ENCODE measurements at places on chromosomes 3 and 15.
A peak's percentile ranks its signal among the peaks of the same experiment; 100 is the strongest.

GRCh38 chr3:152284906-152285305 lies 16.2 kb downstream of the MBNL1 start:
- DNase-seq, result no peak

GRCh38 chr3:104887619-104888018 lies 479.1 kb upstream of the ALCAM start:
- DNase-seq, result no peak

DNA sequence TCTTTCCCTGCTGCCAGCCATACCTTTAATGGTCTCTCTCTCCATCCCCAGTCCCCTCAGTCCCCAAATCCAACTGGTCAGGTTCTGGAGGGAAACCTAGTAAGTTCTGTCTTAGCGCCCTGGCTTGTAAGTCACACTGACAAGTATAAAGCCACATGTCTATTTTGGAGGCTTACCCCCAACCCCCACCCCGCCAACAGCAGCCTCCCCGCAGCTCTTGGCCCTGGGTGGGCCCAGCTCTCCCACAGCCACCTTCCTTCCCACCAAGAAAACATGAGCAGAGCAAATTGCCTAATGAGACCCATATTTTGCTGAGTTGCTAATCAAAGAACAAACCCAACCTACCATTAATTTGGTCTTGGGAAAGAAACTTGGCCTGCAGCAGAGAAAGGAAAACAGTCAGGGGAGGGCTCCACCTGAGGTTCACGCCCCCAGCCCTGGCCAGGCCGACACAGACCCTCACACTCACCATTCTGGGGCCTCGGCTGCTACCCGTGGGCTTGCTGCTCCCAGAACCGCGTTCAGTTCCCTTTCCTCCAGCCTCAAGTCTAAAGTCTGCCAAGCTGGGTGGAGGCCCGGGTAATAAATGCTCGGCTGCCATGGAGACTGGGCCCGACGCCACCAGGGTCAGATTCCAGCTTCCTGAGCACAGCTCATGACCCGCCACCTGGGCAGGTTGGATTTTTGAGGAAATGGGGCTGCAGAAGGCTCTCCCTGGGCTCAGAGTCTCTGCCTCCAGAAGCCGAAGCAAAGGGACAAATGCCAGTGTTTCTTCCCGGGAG lies at the start of gene CALML4:
TSS of gene CALML4 (minus strand) at position 557 of the 782 bp plus-strand sequence. CDS start at position 472, 85 bp downstream.
- DNase-seq, result no peak

DNA sequence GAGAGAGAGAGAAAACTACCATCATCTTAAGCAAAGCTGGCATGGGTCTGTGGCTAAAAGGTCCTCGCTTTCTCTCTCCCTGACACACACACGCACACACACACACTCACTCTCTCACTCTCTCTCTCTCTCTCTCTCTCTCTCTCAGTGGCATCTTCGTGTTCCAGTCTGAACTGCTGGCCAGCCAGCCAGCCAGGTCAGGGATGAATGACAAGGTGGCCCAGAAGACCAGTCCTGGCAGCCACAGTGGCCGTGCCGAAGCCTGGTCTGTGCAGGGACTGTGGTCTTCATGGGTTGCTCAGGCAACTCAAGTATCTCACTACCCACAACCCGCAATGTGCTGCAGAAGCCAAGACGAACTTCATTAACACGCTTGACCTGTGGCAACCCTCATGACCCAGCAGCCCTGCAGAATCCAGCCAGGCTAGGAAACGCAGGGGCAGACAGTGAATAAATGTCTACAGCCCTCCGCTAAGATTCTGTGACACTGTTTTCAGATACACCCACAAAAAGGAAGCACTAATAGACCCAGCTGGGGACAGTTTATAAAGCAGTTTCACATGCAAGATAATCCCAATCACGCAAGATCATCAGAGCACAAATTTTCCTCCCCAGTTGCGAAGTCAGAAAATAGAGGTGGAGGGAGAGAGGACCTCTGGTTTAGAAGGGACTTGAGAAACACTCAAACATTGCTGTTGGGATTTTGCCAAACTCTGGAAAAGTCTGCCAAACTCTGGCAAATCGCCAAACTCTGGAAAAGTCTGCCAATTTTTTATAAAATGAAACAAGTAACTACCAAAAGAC lies 66.4 kb downstream of the XXYLT1 start:
- no peak for DNase-seq

DNA sequence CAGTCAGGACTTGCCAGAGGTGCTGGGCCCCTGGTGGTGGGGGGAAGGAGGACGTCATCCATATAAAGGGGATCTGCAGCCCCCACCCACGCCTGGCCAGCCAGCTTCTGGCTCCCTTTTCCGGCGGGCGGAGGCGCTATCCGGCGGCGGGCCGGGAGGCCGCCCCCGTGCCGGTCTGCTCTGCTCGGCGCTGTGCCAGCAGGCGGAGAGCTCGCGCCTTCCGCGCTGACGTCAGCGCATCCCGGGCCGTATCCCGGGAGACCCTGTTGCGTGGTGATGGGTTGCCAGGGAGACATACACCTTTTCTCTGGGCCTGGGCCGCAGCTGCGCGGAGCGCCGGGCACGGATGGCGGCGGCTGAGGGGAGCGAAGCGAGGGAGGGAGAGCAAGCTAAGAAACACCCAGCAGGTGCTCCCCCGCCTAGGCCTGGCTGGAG lies 1.1 kb downstream of the FAM131A start:
- DNase-seq, result no peak

DNA sequence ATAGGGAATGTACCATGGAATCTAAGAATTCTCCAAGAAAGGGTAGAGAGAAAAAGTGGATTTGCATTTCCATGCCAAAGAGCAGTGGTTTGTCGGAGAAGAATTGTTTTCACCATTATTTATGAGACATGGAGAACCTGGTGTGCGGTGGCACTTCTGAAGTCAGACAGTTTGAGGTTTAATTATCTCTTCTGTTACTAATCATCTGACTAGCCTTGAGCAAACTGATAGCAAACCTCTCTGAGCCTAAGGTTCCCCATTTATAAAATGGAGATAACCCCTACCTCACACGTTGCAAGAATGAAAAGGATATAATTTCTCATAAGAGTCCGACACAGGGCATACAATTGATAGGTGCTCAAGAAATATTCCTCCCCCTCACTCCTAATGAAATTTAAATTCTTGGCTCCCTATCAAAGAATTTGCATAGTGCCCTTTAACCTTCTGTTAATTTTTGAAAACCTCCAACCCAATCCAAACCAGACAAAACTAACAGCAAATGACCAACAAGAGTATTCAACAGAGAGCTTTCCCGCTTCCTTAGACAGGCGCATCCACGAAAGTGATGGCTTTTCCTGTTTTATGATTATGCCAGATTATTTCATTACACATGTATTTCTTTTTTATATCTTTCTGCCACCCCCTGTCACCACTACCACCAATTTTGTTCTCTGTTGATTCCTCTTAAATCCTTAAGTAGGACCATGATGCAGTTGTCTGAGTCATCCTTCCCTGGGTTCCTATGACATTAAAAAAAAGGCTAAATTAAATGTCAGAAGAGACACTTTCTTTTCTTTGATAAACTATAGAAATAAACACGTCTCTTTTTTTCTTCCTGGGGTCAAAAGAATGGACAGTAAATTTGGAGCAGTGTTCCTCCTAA lies 28.5 kb downstream of the TMEM212 start:
- no peak for DNase-seq

DNA sequence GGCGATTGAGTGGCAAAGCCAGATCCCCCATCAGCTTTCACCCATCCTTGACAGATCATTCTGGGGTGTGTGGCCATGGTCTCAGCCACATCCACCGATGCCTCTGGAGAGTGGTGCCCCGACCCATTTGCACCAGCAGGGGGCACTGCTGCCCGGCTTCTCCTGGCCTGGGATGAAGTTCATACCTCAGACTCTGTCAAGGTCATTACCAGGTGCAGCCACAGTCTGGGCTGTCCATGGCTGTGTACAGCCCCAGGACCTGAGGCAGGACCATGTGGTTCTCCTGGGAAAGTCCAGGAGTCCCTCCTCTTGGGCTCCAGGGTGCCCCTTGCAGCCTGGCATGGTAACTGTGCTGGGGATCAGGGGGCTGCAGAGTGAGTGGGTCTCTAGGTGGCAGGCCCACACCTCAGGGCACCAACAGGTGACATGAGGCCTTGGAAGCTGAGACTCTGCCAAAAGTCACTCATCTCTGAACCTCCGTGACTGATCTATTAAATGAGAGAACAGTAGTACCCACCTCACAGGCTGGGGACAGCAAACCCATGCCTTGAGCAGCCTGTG lies 67.2 kb downstream of the CACNA2D2 start:
- DNase-seq, result peak; percentile 65

DNA sequence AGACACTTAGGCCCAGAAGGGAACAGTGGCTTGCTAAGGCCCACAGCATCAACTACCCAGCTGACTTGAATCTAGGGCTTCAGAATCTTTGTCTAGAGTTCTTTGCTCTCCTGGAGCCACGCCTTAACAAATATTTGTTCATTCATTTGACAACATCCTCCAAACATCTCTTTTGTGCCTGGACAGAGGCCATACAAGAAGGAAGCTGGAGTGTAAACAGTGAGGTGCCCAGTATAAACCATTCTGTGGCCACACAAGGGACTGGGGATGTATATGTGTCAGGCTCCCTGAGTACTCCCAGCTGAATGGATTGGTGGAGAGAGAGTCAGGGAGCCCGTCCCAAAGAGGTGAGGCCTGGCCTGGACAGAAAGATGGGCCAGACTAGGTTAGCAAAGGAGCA lies 3.4 kb downstream of the CIB2 start:
- DNase-seq, result no peak

- DNase-seq, result no peak
Observed at GRCh38 chr3:175357758-175358157, 498.6 kb downstream of the NAALADL2 start.

DNA sequence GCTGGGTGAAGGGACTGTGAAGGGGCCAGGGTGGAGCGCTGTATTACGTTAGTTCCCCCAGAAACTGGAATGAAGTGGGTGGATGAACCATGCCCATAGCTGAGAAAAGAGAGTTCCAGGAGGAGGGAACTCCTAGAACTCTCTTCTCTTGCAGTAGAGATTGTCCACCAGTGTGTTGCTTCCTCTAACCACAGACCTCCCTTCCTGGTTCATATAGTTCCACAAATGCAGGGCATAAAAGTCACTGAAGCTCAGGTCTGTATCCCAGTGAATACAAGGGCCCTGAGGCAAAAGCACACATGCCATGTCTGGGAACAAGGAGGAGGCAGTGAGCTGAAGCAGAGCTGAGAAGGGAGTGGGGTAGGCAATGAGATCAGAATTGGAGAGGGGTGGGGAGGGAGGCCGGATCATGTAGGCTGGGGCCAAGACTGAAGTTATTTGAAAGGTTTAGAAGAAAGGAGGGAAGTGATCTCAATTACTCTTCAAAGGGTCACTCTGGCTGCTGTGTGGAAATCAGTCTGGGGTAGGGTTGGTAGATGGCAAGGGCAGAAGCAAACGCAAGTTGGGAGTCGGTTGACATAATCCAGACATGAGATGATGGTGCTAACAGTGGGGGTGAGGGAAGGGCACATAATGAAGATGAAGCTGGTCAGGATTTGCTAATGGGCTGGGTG lies 6.5 kb downstream of the A4GNT start:
- DNase-seq, result no peak

DNA sequence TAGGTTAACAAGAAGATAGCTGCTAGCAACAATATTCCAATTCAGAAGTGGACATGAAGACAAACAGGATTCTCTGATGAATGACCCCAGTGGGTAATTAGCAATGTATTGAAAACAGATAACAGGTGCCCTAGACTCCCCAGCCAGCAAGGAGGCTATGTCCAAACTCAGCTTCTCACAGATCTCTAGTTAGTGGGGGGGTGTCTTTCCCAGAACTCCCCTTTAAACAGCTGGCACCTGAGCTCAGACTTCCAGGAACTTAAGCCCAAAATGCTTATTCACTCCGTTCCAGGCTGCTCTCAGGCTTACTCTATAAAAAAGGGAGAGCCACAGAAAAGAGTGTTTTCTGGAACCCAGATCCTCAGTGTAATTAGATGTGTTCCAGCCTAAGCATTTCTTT lies 423.0 kb upstream of the THBS1 start:
- DNase-seq, result no peak

GRCh38 chr3:120726791-120727190 lies 15.5 kb downstream of the RABL3 start:
- DNase-seq, result no peak

DNA sequence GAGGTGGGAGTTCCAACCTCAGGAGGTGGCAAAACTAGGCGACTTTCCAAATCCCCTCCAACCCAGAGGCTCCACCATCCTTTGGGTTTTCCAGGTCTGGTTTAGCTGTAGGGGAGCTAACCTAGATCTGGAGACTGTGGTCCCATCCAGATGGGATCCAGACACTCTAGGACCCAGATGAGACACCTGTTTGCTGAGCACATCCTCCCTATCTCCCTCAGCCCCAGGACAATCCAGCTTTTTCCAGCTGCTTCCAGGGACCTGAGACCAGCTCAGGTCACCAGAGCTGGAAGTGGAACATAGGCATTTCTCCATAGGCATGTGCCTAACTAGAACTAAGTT lies 18.2 kb downstream of the CRTAP start:
- DNase-seq, result no peak

- DNase-seq, result no peak
Observed at GRCh38 chr3:146546366-146546965, 2.1 kb upstream of the PLSCR1 start.

- DNase-seq, result no peak
Observed at GRCh38 chr3:196320137-196320536, 2.1 kb upstream of the DYNLT2B start.

- no peak for DNase-seq
Observed at GRCh38 chr3:62260655-62261054, 112.7 kb downstream of the FEZF2 start.

- DNase-seq, result no peak
Observed at GRCh38 chr3:17182166-17182565, 297.4 kb downstream of the PLCL2 start.

- DNase-seq, result peak; percentile 63
Observed at GRCh38 chr15:82680200-82681102, 29.2 kb downstream of the AP3B2 start.

DNA sequence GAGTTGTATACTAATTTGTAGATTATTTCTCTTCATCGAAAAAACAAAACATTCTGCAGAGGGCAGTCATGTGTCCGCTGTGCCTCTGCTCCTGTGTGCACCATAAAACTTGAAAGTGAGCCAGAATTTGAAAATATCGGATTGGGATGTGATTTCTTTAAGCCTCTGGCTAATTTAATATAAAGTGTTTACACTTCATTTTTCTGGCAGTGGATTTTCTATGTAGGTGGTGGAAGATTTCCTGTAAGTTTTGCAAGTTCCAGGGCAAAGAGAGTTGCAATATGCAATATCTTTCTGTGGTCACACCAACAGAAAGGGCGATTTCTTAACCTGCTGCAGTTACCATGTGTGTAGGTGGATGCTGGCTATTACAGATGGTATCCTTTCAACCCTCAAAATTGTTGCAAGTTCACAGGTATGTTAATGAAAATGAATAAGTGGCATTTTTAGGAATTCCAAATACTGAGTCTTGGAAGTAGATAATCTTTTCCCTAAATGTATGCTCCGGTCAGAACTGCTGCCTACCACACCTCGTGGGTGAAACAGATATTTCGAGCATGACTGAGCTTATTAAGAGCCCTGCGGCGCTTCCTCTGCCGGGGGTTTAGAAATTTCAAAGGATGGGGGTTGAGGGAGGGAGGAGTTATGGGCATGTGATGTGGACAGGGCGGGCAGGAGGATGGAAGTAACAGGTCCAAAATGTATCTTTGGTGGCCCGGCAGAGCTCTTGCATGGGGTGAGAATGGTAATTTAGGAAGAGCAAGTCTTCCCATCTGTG lies 134.0 kb downstream of the PGPEP1L start:
- no peak for DNase-seq

- no peak for DNase-seq
Observed at GRCh38 chr3:195838714-195839113, 27.0 kb upstream of the MUC4 start.

- no peak for DNase-seq
Observed at GRCh38 chr3:15633159-15633558, 31.6 kb downstream of the BTD start.

GRCh38 chr15:75371486-75371885 lies 3.1 kb upstream of the MAN2C1 start:
- DNase-seq, result no peak

GRCh38 chr3:40024526-40024925 lies 215.1 kb downstream of the MYRIP start:
- no peak for DNase-seq

Measured in activated CD4-positive, alpha-beta T cell treated with anti-CD3 and anti-CD28 coated beads for 24 hours (primary cell).